ENCODE measurements at places on chromosomes 16 and 17. TPM values are rescaled to one million over a fixed set of nuclear protein-coding genes. Genes with fewer than 3 reads are reported as not detected.

DNA sequence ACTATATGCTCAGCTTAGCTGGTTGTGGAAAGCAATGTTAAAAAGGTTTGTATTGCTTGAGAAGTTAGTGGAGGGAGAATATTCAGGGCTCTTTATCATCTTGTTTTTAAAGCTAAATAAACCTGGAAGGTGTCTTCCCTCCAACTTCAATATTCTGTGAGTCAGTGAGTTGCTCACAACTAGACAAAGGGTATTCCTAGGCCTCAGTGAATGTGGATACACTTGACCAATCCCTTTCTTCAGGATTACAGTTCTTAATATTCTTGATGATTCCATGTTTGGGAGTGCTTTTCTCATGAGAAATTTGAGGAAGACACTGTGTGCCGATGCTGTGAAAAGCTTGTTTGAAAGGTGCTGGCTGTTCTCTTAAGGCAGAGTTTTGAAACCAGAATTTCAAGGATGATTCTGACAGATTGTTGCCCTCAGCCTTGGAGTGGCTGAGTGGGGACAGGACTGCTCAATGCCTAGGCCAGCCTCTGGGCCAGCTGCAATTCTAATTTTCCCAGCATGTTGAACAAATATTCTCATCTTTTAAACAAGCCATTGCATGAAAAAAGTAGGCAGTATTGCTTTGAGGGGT lies 30.1 kb downstream of the MAP2K4 start:
- no peak for DNase-seq

DNA sequence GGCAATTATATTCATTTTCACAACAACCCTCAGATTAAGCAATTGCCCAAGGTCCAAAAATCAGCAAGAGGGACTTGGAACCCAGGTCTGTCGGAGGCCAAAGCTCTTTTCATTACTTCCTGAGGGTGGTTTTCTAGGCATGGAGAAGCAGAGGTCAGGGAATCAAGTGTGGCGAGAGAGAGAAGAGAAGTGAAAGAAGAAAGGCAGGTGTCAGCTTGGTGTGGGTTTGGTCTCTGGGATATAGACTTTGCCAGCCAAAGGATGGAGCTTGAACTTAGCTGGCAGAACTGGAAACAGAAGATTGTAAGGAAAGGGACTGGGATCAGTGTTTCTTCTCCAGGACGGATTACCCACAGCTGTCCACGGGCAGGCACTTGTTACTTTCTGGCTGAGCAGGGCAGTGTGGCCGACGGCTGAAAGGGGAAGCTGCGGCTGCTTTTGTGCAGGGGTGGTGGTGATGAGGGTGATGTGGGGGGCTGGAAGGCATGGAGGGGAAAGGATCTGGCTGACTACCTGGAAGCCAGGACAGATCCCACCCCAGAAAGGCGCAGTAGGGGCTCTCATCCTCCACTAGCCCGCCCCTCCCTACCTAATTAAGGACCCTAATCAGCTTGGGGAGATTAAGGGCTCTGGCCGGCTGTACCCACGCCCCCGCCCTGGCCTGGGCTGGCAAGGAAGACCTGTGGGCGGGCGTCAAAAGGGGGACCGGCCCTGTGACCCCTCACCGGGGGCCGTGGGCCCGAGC lies at the start of gene GUCY2D:
Gene GUCY2D, plus strand, starts transcription at position 640 of the 745 bp plus-strand sequence. CDS start 433 bp downstream, outside the sequence.
- DNase-seq, result no peak

DNA sequence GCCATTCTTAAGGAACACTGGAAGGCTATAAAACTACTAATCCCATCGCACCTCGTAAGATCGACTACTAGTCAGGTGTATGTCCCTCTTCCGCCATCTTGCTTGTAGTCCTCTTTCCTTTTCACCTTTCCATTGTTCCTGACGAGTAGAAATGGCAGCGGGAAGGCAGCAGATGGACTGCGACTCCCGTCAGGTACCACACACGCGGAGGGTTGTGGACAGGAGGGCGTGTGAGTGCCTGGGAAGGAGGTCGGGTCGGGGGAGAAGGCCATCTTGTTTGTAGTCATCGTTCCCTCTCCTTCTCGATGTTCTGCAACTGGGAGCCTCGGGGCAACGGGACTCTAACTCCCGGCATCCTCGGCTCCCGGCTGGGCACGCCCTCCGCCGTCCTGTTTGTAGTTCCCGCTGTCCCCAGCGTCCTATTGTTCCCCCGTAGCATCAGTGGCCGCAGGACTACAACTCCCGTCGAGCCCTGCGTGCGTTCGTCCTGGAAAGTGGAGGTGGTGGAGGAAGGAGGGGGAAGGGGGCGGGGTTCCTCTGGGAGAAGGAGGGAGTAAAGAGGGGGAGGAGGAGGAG lies 324 bp upstream of the FBXL19 start:
- peak; percentile 100 for DNase-seq

DNA sequence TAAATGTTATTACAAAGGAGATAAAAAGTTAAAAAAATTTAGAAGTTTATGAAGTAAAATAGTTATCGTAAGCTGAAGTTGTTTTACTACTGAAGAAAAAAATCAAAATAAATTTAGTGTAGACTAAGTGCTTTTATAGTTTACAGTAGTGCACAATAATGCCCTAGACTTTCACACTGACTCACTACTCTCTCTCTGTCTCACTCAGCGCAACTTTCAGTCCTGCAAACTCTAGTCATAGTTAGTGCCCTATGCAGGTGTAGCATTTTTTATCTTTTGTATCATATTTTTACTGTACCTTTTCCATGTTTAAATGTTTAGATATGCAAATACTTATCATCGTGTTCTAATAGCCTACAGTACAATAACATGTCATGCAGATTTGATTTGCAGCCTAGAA lies 17.7 kb upstream of the TOM1L1 start:
- DNase-seq, result no peak

- DNase-seq, result no peak
Measured at GRCh38 chr17:958712-959451, 20.7 kb downstream of the NXN start.

DNA sequence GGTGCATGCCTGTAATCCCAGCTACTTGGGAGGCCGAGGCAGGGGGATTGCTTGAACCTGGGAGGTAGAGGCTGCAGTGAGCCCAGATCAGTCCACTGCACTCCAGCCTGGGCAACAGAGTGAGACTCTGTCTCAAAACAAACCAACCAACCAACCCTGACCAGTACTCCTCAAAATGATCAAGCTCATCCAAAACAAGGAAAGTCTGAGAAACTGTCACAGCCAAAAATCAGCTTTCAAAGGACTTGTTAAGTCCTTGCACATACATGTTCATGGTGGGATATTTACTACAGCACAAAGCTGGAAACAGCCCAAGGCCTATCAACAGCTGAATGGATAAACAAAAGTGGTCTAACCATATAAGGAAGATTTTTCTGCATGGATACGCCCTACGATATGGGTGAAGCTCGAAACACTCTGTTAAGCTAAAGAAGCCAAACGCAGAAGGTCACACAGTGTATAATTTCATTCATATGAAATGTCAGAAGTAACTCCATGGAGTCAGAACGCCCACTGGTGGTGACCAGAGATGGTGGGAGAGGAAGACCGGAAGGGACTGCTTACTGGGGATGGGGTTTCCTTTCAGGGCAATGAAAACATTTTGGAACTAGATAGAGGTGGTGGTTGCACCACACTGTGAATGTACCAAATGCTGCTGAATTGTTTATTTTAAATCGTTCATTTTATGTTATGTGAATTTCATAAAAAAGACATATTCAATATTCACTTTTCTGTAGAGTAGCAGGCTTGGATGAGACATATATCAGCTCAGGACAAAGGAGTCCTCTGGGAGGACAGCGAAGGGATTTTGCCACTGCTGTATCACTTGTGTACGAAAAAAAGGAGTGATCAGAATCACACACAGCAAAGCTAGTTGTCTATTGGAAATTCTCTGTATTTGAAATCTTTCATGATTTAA lies 17.7 kb downstream of the CCL17 start:
- DNase-seq, result peak; percentile 67

CLEC19A gene
- not detected for total RNA-seq

STH gene
- total RNA-seq, result not detected

DOC2B gene
- total RNA-seq, result 0.22 TPM

NPIPB9 gene
- total RNA-seq, result 1.7 TPM

MYOCD gene
- not detected for total RNA-seq

MAFG gene
- total RNA-seq, result 30.5 TPM

TVP23B gene
- total RNA-seq, result 34.4 TPM

Data from endothelial cell of umbilical vein (primary cell).